Right renal cortex interstitium (tissue), 3 donors: ENCODE measurements at places on chromosomes 6 and 20.

DNA sequence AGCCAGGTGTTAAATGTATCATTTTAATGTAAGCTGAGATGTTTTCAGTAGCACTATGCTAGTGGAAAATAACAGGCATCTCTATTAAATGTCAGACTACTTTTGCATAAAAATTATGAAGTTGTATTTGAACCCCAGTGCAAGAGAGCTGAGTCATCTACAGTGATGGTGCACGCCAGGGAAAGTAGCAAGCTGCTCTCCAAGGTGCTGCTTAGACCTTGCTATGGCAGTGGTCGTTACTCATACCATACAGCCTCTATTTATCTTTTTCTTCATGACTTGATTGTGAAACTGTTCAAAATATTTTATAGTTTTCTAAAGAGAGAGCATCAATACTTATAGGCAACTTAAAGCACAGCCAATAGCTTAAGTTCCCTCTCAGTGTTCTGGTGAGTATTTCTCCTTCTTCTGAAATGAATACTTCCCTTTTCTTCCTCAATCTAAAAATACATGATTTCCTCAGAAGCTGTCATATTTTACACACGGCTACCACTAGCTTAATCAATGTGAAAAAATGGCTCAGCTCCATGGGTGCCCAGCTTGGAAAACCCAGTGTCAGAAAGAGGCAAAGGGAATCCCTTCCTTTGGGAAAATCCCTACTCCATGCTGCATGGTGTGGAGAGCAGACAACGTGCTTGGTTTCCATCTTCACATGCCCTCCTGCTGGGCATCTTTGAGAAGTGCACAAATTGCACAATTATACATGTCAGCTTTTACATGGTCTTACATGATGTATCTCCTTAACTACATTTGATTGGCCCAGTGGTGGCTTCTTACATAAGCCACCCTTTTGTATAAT, 105.6 kb downstream of the ELOVL4 start:
- DNase-seq: no peak

GRCh38 chr6:37050045-37050853, 44.8 kb downstream of the FGD2 start:
- DNase-seq: no peak

GRCh38 chr6:82588859-82589412, 225.3 kb downstream of the TPBG start:
- no peak for DNase-seq

DNA sequence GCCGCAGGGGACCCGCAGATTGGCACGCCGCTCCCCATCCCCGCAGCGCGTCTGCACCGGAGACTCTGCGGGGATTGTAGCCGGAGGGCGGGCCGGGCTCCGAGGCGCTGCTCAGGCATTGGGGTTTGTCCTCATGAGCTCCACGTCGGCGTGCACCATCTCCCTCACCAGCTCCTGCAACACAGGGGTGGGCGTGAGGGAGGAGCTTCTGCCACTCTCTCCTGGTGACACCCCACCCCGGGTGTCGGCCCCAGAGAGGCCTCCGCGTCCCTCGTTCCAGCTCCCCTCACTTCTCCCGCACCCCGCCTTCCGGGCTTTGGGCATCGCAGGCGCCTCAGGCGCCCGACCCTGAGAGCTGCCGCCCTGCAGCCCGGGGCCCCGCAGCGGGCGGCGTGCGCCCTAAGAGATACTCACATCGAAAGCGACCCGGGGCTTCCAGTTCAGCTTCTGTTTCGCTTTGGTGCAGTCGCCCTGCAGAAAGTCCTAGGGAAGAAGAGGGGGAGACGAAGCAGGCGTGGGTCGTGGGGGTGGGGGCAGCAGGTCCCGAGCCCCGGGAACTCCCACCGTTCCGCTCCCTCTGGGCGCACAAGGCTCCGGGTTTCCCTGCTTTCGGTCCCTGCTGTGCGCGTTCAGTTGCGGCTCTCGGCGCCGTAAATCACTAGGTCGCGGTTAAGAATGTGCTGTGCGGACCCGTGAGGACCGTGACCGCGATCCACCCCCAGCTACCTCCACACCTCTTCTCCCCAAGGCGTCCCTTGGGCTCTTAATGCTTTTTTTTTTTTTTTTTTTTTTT, 14.5 kb downstream of the FOXC1 start:
- no peak for DNase-seq
